ENCODE measurements at places on chromosomes 2 and 18. TPM values are rescaled to one million over a fixed set of nuclear protein-coding genes. Genes with fewer than 3 reads are reported as not detected.

DNA sequence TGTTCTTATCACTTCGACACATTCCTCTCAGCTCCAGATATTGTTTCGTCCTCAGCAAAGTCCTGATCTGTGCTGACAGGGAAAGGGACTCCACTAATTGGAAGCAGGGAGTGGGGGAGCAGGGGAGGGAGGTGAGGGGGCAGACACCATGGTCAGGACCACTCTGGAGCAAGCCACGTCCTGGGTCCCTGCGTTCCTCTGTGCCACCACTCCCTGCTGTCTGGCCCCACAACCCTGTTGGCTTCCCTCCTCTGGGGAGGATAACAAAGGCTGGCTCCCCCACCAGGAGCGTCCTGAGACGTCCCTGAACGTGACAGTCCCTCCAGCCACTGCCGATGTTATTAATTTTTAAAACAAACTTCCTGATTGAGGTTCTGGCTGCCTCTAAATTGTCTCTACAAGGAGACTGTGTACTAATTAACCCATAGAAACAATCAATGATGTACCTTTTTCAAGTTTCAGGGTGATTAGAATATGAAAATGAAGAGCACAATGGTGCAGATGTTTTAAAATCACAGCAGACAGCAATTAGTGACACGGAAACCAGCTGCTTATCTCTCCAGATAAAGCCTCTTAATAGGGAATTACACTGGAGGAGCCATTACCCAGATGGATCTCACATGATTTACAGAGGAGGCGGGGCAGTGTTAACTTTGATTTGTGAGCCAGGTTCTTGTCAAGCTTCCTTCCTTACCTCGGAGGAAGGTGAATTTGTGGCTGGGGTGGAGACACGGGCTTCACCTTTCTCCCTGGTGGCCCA is 257.5 kb downstream of the SETBP1 start:
- H3K27me3 ChIP-seq: peaks cover 6% of the 10 kb centered on the region
- no peaks in the 10 kb centered on the region for H3K36me3 ChIP-seq
- no peak for DNase-seq

DNA sequence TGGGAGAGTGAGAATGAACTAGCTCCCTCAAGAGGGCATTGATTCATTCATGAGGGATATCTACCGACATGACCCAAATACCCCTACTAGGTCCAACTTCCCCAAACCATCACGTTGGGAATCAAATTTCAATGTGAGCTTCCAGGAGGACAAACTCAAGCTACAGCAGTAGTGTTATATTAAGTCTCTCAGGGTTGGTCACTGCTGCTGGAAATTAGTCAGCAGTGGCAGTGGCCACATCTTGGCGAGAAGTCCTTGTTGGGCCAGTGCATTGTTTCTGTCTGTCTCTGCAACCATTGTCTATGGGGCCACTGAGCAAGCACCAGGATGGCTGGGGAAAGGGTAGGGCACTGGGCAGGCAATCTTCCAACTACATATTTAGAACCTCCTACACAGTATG is 47.5 kb downstream of the THUMPD2 start:
- H3K4me1 ChIP-seq: peaks cover 6% of the 10 kb centered on the region
- peaks cover 6% of the 10 kb centered on the region for H3K36me3 ChIP-seq
- H3K27me3 ChIP-seq: no peaks in the 10 kb centered on the region
- DNase-seq: no peak
- no peak overlapping the region for H3K4me3 ChIP-seq
- H3K27ac ChIP-seq: no peak overlapping the region

PFN4 gene
- polyA plus RNA-seq: not detected

EPB41L3 gene
- 0.35 TPM for polyA plus RNA-seq

PROM2 gene
- polyA plus RNA-seq: not detected

MYOM1 gene
- polyA plus RNA-seq: 1.5 TPM

Measured in naive thymus-derived CD8-positive, alpha-beta T cell (primary cell).